Colonic mucosa (tissue), 4 donors: ENCODE measurements at places on chromosomes 7 and 10. TPM values are rescaled to one million over a fixed set of nuclear protein-coding genes. Genes with fewer than 3 reads are reported as not detected.

DNA sequence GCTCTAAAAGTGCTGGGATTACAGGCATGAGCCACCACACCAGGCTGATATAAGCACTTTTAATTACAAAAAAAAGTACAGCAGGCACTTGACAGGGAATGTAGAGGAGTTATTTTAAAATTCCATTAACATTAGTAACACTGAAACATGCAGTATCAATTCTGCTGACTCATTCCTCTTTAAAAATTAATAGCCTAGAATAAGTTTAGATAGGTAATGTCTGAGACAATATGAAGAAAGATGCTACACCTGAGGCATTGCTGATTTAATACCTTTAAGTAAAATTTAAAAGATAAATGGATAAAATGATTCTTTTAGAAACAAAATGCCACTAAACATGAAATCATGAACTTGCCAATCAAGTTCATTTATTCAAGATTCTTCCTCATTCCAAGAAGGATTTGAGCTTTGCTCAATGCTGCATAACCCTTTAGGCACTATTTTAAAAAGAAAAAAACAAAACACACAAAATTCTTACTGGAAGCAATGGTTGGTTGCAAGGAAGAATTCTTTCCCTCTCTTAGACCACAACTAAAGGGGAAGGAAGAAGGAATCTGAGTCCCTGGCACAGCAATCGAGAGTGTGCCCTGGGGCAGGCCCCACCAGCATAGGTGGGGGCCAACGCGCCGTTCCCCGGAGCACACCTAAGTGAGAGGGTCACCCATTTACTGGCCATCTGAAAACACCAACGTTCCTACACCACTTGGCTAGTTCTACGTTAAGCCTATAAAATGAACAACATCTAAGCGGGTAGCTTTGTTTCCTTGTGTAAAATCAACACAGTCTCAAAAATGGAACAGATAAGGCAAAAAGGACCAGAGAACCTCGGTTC lies 26.6 kb downstream of the ESYT2 start:
- no peak overlapping the region for H3K4me3 ChIP-seq
- H3K36me3 ChIP-seq, result no peaks in the 10 kb centered on the region
- no peak overlapping the region for H3K27ac ChIP-seq

GRCh38 chr10:14126697-14127440 lies 203.9 kb downstream of the FRMD4A start:
- no peaks in the 10 kb centered on the region for H3K36me3 ChIP-seq
- H3K27ac ChIP-seq, result no peak overlapping the region
- no peak overlapping the region for H3K4me3 ChIP-seq
- H3K4me1 ChIP-seq, result no peaks in the 10 kb centered on the region

Gene CRYGN
- total RNA-seq, result not detected

GRCh38 chr7:120869700-120870099 lies 11.8 kb upstream of the TSPAN12 start:
- H3K36me3 ChIP-seq, result no peaks in the 10 kb centered on the region
- no peak for DNase-seq
- no peak overlapping the region for H3K27ac ChIP-seq
- H3K4me1 ChIP-seq, result no peaks in the 10 kb centered on the region
- no peak overlapping the region for H3K4me3 ChIP-seq
- no peaks in the 10 kb centered on the region for H3K27me3 ChIP-seq

Gene BMPER
- 0.85 TPM for total RNA-seq

DNA sequence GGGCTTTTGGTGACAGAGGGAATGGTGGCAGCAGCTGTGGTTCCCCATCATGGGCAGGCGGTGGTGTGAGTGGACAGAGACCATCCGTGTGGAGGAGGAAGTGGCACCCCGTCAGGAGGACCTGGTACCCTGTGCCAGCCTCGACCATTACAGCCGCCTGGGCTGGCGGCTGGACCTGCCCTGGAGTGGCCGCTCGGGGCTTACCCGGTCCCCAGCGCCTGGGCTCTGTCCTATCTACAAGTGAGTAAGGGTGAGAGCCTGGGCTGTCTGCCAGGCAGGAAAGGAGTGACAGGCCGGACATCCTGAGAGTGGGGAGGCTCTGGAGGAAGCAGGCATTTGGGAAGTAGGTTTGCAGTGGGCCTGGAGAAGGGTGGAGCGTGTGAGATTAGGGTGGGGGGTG lies 2.9 kb upstream of the ZNF467 start:
- H3K4me1 ChIP-seq, result peaks cover under 1% of the 10 kb centered on the region
- peak; percentile 48 for DNase-seq
- no peaks in the 10 kb centered on the region for H3K36me3 ChIP-seq

GRCh38 chr10:86585037-86585929 lies 63.7 kb upstream of the WAPL start:
- no peak overlapping the region for H3K4me3 ChIP-seq
- H3K36me3 ChIP-seq, result no peaks in the 10 kb centered on the region
- no peaks in the 10 kb centered on the region for H3K27me3 ChIP-seq
- DNase-seq, result peak; percentile 76
- H3K27ac ChIP-seq, result no peak overlapping the region

Gene PNLIPRP2
- 9.1 TPM for total RNA-seq

DNA sequence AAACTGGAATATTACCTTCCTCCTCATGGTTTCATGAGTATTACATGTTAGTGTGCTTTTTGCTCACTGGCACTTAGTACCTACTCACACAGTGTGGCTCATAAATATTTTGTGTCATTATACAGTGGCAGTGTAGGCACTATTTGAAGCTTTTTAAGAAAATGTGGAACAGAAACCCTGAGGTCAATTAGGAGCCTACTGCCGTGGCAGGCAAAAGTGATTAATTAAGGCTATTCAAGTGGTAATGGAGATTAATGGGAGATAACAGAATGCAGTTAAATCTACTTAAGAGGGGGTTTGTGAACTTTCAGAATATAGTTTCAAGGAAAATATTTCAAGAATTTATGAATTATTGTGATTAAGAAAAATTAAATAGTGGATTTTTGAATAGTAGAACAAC lies 277.6 kb downstream of the HGF start:
- no peak overlapping the region for H3K27ac ChIP-seq
- no peaks in the 10 kb centered on the region for H3K27me3 ChIP-seq
- no peaks in the 10 kb centered on the region for H3K36me3 ChIP-seq
- DNase-seq, result no peak
- H3K4me3 ChIP-seq, result no peak overlapping the region

Gene ZMYND11
- total RNA-seq, result 34.1 TPM

Gene MPP7
- total RNA-seq, result 30.8 TPM

- H3K4me3 ChIP-seq, result no peak overlapping the region
- no peaks in the 10 kb centered on the region for H3K36me3 ChIP-seq
- H3K4me1 ChIP-seq, result no peaks in the 10 kb centered on the region
Observed at GRCh38 chr7:22660732-22661131, 66.3 kb upstream of the IL6 start.

Gene VTI1A
- 38.6 TPM for total RNA-seq

GRCh38 chr7:151386301-151387160 lies 23.3 kb downstream of the WDR86 start:
- no peaks in the 10 kb centered on the region for H3K36me3 ChIP-seq
- H3K27me3 ChIP-seq, result peaks cover 11% of the 10 kb centered on the region
- DNase-seq, result no peak
- no peak overlapping the region for H3K4me3 ChIP-seq

DNA sequence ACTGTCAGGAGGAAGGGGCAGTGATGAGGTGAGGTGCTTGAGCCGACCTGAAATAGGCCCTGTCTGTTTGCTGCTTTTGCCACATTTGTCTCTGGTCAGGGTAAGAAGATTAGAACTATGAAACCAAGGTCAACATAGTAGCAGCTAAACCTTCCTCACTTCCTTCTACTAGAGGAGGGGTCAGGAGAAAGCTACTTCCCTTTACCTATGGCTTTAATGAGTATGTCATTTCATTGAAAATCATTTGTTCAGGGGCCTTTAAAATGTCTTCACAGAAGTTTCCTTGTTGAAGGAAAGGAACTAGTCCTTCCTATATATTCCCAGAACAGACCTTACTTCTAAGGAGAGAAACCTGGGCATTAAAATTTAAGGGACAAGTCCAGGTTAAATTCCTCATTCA lies 19.0 kb downstream of the HYAL4 start:
- DNase-seq, result no peak
- H3K4me3 ChIP-seq, result no peak overlapping the region
- peak overlapping the region; percentile 67 for H3K27ac ChIP-seq
- no peaks in the 10 kb centered on the region for H3K27me3 ChIP-seq

GRCh38 chr7:216360-217300 lies 24.3 kb downstream of the FAM20C start:
- DNase-seq, result no peak
- no peak overlapping the region for H3K27ac ChIP-seq

DNA sequence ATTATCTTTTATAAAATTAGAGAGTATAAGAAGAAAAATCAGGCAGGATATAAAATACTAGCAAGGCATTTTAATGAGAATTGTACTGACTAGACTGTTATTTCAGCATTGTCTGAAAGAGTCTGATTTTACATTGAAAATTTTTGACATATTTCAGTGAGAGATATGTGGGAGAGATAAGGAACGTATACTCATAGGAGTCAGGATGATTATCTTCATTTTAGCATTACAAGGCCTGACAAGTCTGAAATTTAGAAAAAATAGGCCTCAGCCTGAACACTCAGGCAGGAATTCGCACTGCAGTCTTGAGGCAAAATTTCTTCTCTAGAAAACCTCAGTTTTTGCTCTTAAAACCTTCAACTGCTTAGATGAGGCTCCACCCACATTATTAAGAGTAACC lies 386.0 kb downstream of the HGF start:
- H3K27me3 ChIP-seq, result no peaks in the 10 kb centered on the region
- no peak for DNase-seq
- H3K36me3 ChIP-seq, result no peaks in the 10 kb centered on the region
- H3K4me3 ChIP-seq, result no peak overlapping the region
- no peak overlapping the region for H3K27ac ChIP-seq
